ENCODE measurements at places on chromosomes 4 and X. TPM values are rescaled to one million over a fixed set of nuclear protein-coding genes. Genes with fewer than 3 reads are reported as not detected.

The PNMA6A gene
- total RNA-seq: not detected

The TMEM144 gene
- total RNA-seq: 7.9 TPM

The MTTP gene
- total RNA-seq: 0.06 TPM

The SPATA4 gene
- total RNA-seq: not detected

The NPNT gene
- not detected for total RNA-seq

The SUV39H1 gene
- total RNA-seq: 13.0 TPM

The SSX2B gene
- total RNA-seq: not detected

The UGT2B15 gene
- total RNA-seq: not detected

The SPIN4 gene
- 10.7 TPM for total RNA-seq

The GAGE12F gene
- not detected for total RNA-seq

The CPE gene
- 2.3 TPM for total RNA-seq
